ENCODE measurements at places on chromosomes 5 and 9. TPM values are rescaled to one million over a fixed set of nuclear protein-coding genes. Genes with fewer than 3 reads are reported as not detected.

SPINK6 gene
- not detected for total RNA-seq

SLC23A1 gene
- total RNA-seq = not detected

SNCAIP gene
- 9.5 TPM for total RNA-seq

- no peak overlapping the region for H3K4me3 ChIP-seq
- no peaks in the 10 kb centered on the region for H3K27me3 ChIP-seq
- no peak overlapping the region for H3K27ac ChIP-seq
- H3K4me1 ChIP-seq = no peaks in the 10 kb centered on the region
Observed at GRCh38 chr5:35926389-35927051, 11.9 kb downstream of the CAPSL start.

- no peak overlapping the region for H3K27ac ChIP-seq
- H3K36me3 ChIP-seq = no peaks in the 10 kb centered on the region
- DNase-seq = no peak
- peaks cover 3% of the 10 kb centered on the region for H3K27me3 ChIP-seq
- H3K4me1 ChIP-seq = peaks cover 8% of the 10 kb centered on the region
- no peak overlapping the region for H3K4me3 ChIP-seq
Observed at GRCh38 chr9:23829580-23830475, 3.8 kb upstream of the ELAVL2 start.

GRCh38 chr5:158051036-158051435 lies 192.1 kb upstream of the CLINT1 start:
- no peak overlapping the region for H3K4me3 ChIP-seq
- H3K27me3 ChIP-seq = no peaks in the 10 kb centered on the region
- H3K4me1 ChIP-seq = no peaks in the 10 kb centered on the region
- no peak overlapping the region for H3K27ac ChIP-seq

- H3K36me3 ChIP-seq = no peaks in the 10 kb centered on the region
- no peaks in the 10 kb centered on the region for H3K27me3 ChIP-seq
Observed at GRCh38 chr5:35640623-35641022, 23.0 kb downstream of the SPEF2 start.

- DNase-seq = no peak
- H3K4me3 ChIP-seq = no peak overlapping the region
- no peak overlapping the region for H3K27ac ChIP-seq
Observed at GRCh38 chr5:99639905-99640304, 711.1 kb upstream of the CHD1 start.

DNA sequence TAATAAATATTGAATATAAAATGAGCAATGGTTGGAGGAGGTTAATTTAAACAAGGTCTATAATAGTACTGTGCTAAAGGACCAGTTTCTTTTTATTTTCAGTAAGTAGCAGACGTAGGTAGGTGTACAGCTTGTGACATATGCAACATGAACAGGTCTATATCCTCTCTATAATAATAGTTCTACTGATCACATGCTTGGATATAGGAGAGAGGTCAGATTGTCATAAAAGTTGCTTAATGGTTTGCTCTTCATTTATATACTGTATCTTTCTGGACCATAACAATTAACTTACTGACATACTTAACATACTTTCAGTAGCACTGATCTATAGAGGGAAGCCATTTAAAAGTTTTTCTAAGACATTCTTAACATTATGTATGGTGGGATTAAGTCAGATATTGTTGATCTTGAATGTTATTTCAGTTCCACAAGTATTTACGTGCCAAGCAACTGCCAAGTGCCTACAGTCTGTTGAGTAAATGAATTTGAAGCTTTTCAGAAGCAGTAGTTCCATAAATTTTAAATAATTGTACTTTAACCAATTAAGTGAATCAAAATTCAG lies 68.0 kb downstream of the DENND4C start:
- peaks cover 62% of the 10 kb centered on the region for H3K36me3 ChIP-seq
- no peaks in the 10 kb centered on the region for H3K4me1 ChIP-seq
- no peak overlapping the region for H3K4me3 ChIP-seq
- DNase-seq = no peak
- H3K27me3 ChIP-seq = no peaks in the 10 kb centered on the region

- no peak for DNase-seq
- H3K4me3 ChIP-seq = no peak overlapping the region
- no peak overlapping the region for H3K27ac ChIP-seq
- H3K36me3 ChIP-seq = no peaks in the 10 kb centered on the region
- peaks cover 4% of the 10 kb centered on the region for H3K4me1 ChIP-seq
- no peaks in the 10 kb centered on the region for H3K27me3 ChIP-seq
Observed at GRCh38 chr5:148957591-148958202, 105.2 kb downstream of the SH3TC2 start.

- no peak for DNase-seq
- peak overlapping the region; percentile 82 for H3K4me3 ChIP-seq
- H3K36me3 ChIP-seq = peaks cover 58% of the 10 kb centered on the region
- peak overlapping the region; percentile 100 for H3K27ac ChIP-seq
Observed at GRCh38 chr9:95007226-95007869, 280.8 kb downstream of the AOPEP start.
